ENCODE measurements at places on chromosomes 7 and 10.

- no peak for DNase-seq
Measured at GRCh38 chr7:93382362-93382761, 150.2 kb downstream of the VPS50 start.

- peak; percentile 91 for DNase-seq
Measured at GRCh38 chr7:95476904-95477594, 8.7 kb upstream of the ASB4 start.

- no peak for DNase-seq
Measured at GRCh38 chr7:84204655-84205054, 10.1 kb upstream of the SEMA3A start.

DNA sequence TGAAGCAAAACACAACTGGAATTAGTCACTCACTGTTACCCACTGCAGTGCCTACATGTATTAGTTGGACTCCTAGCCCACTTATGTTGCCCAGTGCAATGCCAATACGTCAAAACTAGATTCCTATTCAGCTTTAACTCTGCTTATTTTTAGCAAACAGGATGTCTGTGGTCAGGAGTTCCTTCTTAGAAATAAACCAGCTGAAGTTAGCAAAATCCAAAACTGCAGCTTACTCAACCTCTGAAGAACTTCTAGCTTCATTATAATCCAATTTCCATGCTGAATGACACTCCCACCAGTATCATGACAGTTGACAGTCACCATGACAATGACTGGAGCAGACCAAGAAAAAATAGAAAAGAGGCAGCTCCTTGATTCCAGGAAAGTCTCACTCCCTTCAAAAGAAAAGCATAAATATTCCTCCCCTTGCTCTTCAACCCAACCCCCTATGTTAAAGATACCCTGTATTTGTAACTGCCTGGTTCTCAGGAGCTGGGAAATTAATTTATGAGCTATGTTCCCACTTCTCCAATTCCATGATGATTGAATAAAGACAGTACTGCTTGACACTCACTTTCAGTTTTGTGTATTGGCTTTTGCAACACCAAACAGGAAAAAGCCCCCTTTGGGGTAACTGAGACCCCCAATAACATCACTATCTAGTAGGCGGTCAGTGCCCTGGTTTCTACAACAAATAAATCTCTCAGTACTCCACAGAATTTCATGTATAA, 327.4 kb downstream of the SORCS1 start:
- no peak for DNase-seq

All from NCI-H526 (cell line).